NCI-H2081 (cell line): ENCODE measurements at places on chromosomes 2 and 18.

DNA sequence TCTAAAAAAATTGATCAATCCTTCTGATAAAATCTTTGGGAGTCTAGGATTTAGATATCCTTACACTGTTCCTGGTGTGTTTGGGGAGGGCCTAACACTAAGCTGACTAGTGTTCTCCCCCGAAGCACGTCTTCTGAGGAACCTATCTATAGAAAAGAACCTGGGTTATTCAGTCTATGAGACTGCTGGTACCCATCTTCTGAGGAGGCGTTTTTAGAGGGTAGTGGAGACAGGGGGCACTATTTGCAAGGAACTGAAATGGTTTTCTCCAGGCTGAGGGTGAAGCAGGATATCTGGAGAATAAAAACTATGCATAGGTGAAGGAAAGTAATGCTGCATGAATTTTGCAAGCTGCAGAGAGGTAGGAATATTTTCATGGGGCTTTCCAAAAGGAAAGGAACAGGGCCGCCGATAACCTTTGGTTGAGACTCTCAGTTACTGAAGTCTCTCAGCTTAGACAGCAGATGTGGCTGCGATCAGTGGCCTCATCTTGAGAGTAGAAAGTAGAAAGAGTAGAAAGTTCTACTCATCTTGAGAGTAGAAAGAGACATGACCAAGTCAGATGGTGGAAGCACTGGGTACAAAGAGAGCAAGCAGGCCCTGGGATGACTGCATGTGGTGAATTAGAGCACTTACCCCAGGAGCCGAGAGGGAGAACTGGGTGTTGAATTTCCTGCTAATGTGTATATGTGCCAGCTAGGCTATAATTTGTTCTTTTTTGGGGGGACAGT, 31.8 kb upstream of the KCNE4 start:
- DNase-seq: no peak

DNA sequence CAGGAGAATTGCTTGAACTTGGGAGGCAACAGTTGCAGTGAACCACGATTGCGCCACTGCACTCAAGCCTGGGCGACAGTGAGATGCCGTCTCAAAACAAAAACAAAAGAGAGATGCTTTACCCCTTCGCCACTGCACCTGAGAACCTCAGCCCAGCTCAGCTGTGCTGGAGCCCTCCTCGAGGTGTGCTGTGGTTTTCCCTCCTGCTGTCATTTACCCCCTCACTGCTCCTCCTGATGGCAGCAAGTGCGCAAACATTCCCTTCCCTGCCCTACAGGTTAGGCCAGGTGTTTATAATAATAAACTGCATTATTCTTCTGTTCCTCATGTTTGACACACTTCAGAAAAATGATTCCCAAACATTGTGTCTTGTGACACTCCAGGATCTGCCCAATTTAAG, 8.4 kb downstream of the FBXO36 start:
- DNase-seq: no peak

DNA sequence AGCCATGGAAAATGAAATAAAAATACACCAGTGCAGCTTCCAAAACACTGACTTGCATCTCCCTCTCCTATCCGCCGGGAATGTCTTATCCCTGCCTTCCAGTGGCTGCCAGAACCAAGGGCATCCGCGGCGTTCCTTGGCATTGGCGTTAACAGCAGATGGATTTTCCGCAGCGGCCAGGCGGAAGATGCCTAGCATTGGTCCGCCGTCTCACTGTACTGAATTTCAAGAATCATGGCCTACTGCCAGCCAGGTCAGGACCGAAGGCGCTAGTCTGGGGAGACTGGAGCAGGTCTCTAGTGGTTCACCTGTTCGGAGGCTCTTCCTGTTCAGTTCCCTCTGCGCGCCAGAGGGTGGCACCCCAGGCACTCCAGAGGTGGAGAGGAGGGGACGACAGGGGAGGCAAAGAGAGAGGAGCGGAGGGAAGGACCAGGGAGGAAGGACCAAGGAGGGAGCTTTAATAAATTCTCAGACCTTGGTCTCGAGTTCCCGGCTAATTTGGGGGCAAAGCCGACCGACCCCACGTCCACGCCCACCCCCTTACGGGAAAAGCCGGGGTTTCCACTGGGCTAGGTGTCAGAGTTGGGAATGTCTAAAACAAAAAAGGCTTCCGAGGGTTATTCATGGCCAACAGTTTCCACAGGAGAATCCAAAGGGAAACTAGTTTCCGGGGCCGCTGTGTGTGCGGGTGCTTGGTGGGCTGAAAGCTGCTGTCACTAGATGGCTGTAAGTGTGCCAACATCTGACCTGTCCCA, 3.7 kb upstream of the BCL2L11 start:
- DNase-seq: peak; percentile 15

DNA sequence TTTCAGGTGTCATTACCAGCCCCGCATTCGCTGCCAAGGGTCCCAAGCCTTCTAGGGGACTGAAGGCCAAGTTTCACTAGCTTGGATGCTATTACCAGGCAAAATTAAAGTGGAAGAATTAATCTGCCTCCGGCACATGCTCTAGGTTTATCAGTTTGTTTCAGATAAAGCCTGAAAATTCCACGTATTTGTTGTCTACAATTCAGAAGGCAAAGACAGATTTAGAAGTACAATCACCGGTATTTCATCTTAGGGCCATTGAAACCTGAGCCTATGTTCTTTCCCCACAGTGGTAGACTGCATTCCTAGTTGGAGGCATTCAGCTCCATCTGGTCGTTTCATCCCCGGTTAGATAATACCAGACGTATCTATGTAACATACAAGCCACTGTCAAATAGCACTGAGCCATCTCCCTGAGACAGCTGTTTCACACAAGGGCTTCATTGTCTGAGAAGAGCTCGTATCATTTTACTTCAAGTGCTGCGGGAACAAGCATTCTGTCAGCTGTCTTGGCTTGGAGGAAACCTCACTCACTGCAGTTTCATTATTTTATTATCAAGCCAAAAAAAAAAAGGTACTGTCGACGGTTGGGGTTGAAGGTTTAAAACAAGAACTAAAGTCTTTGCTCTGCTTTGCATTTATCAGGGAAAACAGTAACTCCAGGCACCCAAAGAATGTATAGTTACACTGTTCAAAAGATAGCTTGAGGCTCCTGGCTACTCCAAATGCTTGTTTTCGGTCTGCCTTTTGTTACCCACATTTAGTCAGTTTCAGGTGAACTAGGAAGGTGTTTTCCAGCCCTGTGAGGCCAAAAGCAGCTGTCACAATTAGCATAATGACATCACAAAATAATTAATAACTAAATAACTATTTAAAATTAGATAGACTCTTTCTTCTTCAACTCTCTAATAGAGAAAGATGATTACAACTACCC, 76.7 kb downstream of the TGIF1 start:
- peak; percentile 40 for DNase-seq

DNA sequence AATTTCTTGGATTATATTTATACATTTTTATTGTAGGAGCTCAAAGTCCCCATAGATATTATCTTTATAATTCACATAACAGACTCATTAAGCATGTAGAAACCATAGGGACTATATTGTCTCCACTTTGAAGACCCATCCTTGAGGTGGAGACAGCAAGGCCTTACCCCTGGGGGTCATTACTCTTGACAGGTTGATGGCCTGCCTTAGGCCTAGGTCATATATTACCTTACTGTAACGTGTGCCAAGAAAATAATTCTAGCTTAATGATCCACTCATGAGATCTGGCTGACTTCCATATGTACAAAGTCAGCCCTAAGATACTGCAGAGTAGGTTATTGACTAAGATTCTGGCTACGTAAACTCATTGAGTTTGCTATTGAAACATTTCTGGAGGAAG, 65.4 kb upstream of the GLS start:
- peak; percentile 19 for DNase-seq
